ENCODE measurements at places on chromosomes 12 and 14.

GRCh38 chr12:76441016-76441415 is 92.8 kb upstream of the BBS10 start:
- no peak for DNase-seq

DNA sequence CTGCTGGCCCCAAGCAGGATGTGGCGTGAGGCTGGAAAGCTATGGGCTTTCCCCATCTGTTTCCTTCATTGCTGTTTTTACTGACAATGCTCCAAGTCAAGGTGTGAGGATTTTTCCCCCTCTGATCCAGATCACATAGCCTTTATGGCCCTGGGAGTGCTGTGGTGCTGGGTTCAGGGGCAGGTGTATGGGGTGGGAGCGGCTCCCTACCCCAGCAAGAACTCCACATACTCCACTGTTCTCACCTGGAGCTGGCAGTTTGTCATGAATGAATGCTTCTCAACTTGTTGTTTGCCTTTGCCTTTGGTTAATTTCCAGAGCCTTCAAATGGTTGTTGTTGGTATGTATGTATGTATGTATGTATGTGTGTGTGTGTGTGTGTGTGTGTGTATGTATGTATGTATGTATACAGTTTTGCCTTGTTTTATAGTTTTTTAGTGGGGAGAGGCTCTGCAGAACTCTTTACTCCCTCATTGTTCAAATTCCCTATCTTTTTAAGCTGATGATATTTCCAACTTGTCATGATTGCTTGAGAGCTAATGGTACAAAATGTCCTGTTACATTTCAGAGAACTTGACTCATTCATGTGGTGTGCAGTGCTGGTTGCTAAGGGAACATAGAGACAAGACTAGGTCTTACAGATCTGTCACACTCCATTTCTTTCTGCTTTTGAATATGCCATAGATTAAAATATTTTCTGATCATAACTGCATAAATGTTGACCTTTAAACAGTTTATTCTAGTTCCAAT is 36.6 kb upstream of the ASPG start:
- DNase-seq: no peak

DNA sequence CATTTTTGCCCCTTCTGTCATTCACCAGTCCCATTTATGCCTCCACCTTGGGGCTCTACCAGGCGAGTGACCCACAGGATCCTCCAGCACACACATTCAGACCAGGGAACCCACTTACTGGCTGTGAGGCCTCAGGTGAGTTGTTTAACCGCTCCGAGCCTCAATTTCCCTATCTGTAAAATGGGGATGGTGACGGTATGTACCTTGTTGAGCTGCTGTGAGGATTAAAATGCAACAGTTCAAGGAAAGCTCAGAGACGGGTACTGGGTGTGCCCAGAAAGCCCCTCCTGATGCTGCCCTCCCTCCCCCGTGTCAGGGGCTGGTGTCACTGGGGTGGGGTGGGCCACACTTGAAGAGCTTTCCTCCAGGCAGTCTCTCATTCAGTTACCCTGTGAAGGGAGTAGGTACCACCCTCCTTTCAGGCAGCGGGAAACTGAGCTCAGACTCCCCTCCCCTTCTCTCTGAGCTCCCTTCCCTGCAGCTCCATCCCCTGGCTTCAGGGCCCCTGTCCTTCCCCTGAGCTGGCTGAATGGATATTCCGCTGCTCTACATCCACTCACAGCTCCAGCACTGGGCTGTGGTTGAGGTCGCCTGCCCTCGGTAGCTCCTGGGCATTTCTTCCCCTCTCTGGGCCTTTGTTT is 1.4 kb upstream of the SERPINA1 start:
- DNase-seq: no peak

DNA sequence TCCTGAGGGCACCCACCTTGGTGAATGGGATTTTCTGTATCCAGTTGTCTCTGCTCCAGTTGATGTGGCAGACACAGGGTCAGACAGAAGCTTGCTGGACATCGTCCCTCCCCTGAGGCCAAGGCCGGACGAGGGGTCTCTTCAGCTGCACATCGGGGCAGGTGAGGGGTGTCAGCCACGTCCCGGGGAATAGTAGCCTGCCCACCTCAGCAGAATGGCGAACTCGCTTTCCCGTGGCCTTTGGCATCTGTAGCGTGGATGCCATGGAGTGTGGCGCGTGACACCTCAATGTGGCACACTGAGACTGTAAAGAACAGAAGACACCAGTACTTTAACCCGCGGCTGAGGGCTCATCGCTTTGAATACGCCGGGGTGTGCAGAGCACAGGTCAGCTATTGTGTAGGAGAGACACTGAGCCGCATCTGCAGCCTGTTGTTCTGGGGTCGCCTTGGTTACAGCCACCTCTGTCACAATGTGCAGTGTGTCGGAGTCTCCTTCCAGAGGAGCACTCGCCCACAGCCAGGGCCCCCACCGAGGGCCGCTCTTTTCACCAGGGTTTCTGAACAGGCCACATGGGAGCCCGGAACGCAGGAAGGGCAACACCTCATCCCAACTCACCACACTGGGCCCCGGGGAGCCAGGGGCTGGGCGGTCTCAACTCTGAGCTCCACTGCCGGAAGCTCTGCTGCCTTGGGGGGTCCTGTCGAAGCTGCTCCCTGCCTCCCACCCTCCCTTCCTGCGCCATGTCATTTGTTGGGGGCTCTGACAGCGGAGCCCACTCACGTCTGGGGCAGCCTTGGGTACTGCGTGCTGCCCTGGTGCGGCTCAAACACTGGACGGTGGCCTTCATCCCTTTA is 77.0 kb downstream of the ADGRD1 start:
- DNase-seq: no peak

GRCh38 chr14:54257424-54257823 is 139.4 kb upstream of the CDKN3 start:
- DNase-seq: no peak

DNA sequence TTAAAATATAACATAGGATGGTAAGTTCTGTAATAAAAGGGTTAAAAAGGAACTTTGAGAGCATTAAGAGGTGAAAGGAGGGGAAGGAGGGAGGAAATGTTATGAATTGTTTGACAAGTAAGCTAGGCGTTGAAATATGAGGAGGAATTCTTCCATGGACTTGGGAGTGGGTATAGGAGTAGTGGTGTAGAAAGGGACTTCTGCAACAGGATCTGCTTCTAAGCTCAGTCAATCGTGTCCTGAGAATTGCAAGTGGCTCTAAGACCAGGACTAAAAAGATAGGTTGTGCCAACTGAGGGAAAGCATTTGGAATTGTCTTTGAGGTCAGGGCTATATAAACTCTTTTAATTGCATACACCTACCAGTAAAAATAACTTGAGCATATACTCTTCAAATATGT is 74.1 kb upstream of the SLC38A2 start:
- DNase-seq: no peak

DNA sequence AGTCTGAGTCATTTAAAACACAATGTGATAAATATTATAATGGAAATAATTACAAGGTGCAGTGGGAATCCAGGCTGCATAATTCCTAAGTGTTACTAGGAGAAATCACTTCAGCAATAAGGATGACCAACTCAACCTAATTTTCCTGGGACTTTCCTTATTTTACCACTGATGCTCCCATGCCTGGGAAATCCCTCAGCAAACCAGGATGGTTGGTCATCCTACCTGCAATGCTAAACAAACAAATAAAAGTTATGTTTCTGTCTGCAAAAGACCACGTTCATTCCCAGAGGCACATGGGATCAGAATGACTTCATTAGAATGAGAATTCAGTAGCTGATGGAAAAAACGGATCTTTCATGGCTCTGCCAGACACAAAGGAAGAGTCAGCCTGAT is 130.8 kb upstream of the RAP1B start:
- DNase-seq: no peak
